CD14-positive monocyte (primary cell): ENCODE measurements at places on chromosomes 2 and 18. TPM values are rescaled to one million over a fixed set of nuclear protein-coding genes. Genes with fewer than 3 reads are reported as not detected.

DNA sequence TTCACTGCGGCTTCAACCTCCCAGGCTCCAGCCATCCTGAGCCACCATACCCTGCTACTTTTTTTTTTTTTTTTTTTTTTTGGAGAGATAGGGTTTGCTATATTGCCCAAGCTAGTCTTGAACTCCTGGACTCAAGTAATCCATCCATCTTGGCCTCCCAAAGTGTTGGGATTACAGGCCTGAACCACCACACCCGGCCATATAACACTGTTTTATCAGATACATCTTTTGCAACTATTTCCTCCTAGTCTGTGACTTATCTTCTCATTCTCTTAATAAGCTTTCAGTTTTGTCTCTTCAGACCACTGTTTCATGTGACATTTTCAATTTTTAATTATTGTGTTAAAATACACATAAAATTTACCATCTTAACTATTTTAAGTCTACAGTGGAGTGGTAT is 35.7 kb upstream of the FAM117B start:
- DNase-seq = no peak
- H3K36me3 ChIP-seq = no peaks in the 10 kb centered on the region
- H3K4me3 ChIP-seq = no peak overlapping the region

The ERCC3 gene
- polyA plus RNA-seq = 13.2 TPM

- peaks cover 2% of the 10 kb centered on the region for H3K36me3 ChIP-seq
- H3K4me3 ChIP-seq = no peak overlapping the region
- no peak for DNase-seq
- no peaks in the 10 kb centered on the region for H3K27me3 ChIP-seq
Measured at GRCh38 chr2:24872344-24873115, 47.5 kb downstream of the ADCY3 start.

The CNGA3 gene
- not detected for polyA plus RNA-seq

DNA sequence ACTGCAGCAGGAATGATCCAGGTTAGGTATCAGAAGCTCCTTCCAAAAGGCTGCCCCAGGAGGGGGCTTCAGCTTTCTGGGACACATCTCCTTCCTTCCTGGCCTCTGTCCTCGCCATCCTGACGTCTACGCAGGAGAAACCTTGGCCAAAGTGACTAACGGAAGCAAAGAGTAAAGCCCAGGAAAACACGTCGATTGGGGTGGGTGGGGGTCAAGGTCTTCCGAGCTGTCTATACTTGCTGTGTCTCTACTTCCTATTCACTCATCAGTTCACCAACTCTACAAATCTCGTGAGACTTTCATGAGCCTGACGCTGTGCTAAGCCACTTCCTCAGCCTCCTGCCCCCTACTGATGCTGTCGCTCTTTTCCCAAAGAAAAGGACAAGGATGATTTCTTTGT is 212.6 kb downstream of the TNS1 start:
- peak overlapping the region; percentile 15 for H3K27ac ChIP-seq
- peaks cover 22% of the 10 kb centered on the region for H3K4me1 ChIP-seq
- H3K36me3 ChIP-seq = no peaks in the 10 kb centered on the region
- no peaks in the 10 kb centered on the region for H3K27me3 ChIP-seq

DNA sequence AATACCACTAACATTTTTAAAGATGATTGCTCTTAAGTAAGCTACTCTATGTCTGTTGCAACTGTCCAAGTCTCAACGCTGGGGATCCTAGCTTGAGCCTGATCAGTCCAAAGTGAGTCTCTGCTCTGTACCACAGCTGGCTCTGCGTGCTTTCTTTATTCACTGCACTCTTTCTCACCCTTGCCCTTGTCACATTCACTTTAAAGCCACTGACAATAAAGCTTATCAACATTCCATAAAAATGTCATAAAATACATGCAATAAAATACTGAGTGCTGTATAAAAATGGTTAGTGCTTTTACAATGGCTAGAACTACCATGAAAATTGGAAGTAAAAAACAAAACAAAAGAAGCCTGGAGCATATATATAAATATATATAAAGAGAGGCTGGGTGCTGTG is 45.5 kb upstream of the LRRTM4 start:
- no peak overlapping the region for H3K27ac ChIP-seq
- DNase-seq = no peak
- H3K4me1 ChIP-seq = no peaks in the 10 kb centered on the region
- no peaks in the 10 kb centered on the region for H3K36me3 ChIP-seq
- H3K27me3 ChIP-seq = no peaks in the 10 kb centered on the region

The TBR1 gene
- not detected in 2 replicates for polyA plus RNA-seq

DNA sequence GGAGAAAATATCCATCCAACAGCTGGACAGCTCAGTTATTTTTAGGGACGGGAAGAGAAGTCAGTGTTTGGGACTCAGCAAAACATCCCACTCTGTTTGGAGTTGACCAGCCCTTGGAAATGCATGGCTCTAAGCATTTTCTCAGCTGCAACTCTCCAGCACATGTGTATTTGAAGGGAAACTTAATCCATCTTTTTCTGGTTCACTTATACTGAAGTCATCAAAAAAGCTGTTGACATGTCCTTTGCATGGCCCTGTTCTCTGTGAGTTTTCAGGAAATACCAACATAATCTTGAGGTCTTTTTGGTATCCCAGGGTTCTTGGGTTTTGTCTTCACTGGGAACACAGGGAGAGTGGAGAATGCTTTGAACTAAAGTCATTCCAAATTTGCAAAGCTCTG is 91.9 kb upstream of the CELF4 start:
- DNase-seq = no peak
- no peaks in the 10 kb centered on the region for H3K4me1 ChIP-seq
- no peak overlapping the region for H3K27ac ChIP-seq
- H3K27me3 ChIP-seq = no peaks in the 10 kb centered on the region
- no peaks in the 10 kb centered on the region for H3K36me3 ChIP-seq
- no peak overlapping the region for H3K4me3 ChIP-seq

The MAB21L4 gene
- not detected for polyA plus RNA-seq

The LAMA1 gene
- not detected for polyA plus RNA-seq

The MLPH gene
- not detected in 2 replicates for polyA plus RNA-seq

GRCh38 chr18:52352920-52353319 is 12.9 kb downstream of the DCC start:
- H3K4me1 ChIP-seq = no peaks in the 10 kb centered on the region
- H3K27ac ChIP-seq = no peak overlapping the region
- H3K36me3 ChIP-seq = no peaks in the 10 kb centered on the region
- H3K4me3 ChIP-seq = no peak overlapping the region
- DNase-seq = no peak

- no peaks in the 10 kb centered on the region for H3K4me1 ChIP-seq
- no peaks in the 10 kb centered on the region for H3K36me3 ChIP-seq
- H3K27ac ChIP-seq = no peak overlapping the region
- DNase-seq = no peak
- no peak overlapping the region for H3K4me3 ChIP-seq
- no peaks in the 10 kb centered on the region for H3K27me3 ChIP-seq
Measured at GRCh38 chr2:142778289-142778688, 99.2 kb upstream of the KYNU start.

The SLC4A5 gene
- polyA plus RNA-seq = not detected

DNA sequence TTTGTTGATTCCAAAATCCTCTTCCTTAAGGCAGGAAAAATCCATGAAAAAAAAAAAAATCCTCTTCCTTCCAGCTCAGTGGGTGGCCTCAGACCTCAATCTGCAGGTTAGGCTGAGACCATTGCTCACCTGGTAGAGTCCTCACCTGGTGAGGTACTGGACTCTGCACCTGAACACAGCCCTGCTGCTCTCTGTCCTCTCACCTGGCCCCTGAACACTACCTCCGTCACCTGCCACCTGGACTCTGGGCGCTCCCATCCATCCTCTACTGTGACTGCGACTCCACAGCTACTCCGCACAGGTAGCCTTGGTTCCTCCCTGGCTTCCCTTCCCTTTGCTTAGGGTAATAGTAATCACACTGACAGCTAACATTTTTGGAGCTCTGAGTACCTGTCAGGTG is 22.1 kb downstream of the TYMS start:
- no peaks in the 10 kb centered on the region for H3K4me1 ChIP-seq
- DNase-seq = no peak
- no peaks in the 10 kb centered on the region for H3K27me3 ChIP-seq
- no peak overlapping the region for H3K4me3 ChIP-seq
- peaks cover 47% of the 10 kb centered on the region for H3K36me3 ChIP-seq
- no peak overlapping the region for H3K27ac ChIP-seq

DNA sequence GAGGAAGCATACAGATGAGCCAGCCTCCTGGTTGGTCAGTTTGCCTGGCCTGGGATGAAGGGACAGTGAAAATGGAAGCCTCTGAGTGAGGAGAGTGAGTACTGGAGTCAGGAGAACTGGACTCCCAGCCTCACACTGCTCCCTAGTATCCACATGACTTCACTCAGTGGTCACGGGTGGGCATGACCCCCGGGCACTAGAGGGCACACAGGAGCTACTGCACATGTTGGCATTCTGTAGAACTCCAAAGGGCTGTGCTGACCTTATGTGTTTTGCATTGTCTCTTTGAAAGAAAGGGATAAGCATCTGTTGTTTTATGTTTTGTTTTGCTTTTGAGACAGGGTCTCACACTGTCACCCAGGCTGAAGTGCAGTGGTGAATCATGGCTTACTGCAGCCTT is 23.7 kb downstream of the NCAPH start:
- H3K36me3 ChIP-seq = peaks cover 97% of the 10 kb centered on the region
- no peaks in the 10 kb centered on the region for H3K27me3 ChIP-seq
- H3K4me3 ChIP-seq = no peak overlapping the region
- DNase-seq = peak; percentile 5
- H3K27ac ChIP-seq = peak overlapping the region; percentile 12
- H3K4me1 ChIP-seq = no peaks in the 10 kb centered on the region

The LIMS2 gene
- 1.3 TPM for polyA plus RNA-seq

The C2orf80 gene
- polyA plus RNA-seq = not detected

GRCh38 chr18:42509750-42510415 is 554.8 kb downstream of the PIK3C3 start:
- H3K4me3 ChIP-seq = no peak overlapping the region
- H3K4me1 ChIP-seq = no peaks in the 10 kb centered on the region
- no peaks in the 10 kb centered on the region for H3K27me3 ChIP-seq
- H3K36me3 ChIP-seq = no peaks in the 10 kb centered on the region

The HOXD4 gene
- not detected in 2 replicates for polyA plus RNA-seq

GRCh38 chr2:176272870-176273459 is 3.7 kb downstream of the MTX2 start:
- no peaks in the 10 kb centered on the region for H3K27me3 ChIP-seq
- H3K4me1 ChIP-seq = peaks cover 7% of the 10 kb centered on the region
- no peak for DNase-seq
- H3K36me3 ChIP-seq = no peaks in the 10 kb centered on the region
- H3K27ac ChIP-seq = no peak overlapping the region

The TRIM43 gene
- polyA plus RNA-seq = not detected in 2 replicates

The POTEC gene
- not detected for polyA plus RNA-seq

The LIMS4 gene
- polyA plus RNA-seq = 5.1 TPM

The CHST9 gene
- polyA plus RNA-seq = not detected

DNA sequence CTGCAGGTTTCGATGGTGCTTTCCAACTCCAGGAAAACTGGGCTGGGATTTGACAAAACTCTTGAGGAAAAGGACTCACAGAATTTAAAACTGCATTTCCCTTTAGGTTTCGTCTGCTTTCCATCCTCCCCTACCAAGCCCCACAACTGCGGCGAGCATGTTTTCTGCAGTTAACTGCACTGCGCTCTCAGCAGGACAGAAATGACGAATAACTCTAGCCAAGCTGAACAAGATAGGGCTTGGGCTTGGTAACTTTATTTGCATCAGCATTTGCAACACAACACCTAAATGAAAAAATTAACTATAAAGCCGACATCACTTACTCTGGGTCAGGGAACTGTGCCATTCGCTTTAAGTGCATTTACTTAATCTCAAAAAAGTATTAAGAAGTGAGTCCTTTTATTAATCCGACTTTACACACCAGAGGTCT is 669 bp upstream of the PIKFYVE start:
- no peaks in the 10 kb centered on the region for H3K27me3 ChIP-seq
- DNase-seq = no peak
- H3K4me1 ChIP-seq = peaks cover 39% of the 10 kb centered on the region
- H3K4me3 ChIP-seq = peak overlapping the region; percentile 95
- peak overlapping the region; percentile 91 for H3K27ac ChIP-seq

The WDR7 gene
- polyA plus RNA-seq = 23.6 TPM

DNA sequence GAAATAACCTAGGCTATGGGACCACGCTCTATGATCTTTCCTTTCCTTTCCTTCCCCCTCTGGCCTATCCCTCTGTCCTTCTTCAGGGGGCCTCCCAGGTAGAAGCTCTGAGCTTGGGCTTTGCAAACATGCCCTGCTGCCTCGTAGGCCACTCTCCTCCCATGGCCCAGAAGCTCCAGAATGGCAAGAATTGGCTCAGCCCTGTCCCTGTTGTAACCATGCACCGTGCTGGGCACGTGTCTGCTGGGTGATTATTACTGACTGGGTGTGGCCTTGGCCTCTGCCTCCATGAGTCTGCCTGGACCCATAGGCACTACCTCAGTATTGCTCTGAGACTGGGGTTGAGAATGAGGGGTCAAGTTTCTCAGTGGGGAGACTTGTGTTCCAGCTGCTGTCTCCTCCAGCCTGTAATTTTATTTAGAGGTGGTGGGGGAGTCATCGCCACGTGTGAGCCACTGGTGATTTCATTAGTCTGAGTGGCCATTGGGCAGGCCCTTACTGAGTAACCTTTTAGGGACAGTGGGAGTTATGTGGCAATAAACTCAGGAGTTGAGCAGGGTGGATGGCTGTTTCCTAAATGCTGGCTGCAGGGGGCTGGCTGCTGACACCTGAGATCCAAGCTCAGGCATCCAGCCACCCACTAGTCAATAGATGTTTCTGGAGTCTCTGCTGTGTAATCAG is 157.9 kb downstream of the CLIP4 start:
- no peaks in the 10 kb centered on the region for H3K4me1 ChIP-seq
- no peak for DNase-seq
- H3K27ac ChIP-seq = no peak overlapping the region

DNA sequence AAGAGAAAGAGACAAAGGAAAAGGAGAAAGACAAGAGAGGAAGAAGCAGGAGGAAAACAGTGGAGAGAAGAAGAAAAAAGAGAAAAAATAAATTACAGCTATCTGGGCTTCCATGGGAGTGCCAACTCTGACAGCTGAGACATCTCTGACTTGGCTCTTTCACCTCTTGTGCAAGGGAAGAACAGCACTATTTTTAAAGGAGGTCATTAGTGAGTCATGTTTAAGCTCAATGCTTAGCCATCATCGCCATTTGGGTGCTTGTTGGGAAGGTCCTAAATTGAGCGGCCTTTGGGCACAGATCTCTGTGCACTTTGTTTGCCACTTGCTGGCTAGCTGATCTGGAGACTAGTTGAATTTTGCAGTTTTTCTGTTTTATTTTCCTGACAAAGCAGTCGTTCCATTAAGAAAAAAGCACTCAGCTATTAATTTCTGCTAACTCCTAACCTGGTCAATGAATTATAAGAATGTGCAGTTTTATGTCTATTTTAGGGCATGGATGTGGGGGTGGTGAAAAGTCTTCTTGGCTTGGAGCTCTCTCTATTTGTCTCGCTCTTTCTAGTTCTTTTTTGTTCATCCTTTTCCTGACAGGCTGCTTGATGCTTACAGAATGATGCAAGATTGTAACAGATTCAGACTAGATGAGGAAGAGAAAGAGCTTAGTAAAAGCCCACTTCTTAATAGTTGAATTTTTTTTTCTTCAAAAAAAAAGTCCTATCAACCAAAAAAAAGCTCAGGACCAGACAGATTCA is 231.5 kb downstream of the SLC8A1 start:
- DNase-seq = peak; percentile 51
- no peaks in the 10 kb centered on the region for H3K27me3 ChIP-seq
- H3K36me3 ChIP-seq = no peaks in the 10 kb centered on the region
- H3K4me1 ChIP-seq = peaks cover 11% of the 10 kb centered on the region
- no peak overlapping the region for H3K27ac ChIP-seq
